GM12892 (cell line): ENCODE measurements at places on chromosomes 13 and 19.
A peak's percentile ranks its signal among the peaks of the same experiment; 100 is the strongest.

- no peak for DNase-seq
These were observed 107.0 kb upstream of the GPR12 start for GRCh38 chr13:26867451-26868091.

DNA sequence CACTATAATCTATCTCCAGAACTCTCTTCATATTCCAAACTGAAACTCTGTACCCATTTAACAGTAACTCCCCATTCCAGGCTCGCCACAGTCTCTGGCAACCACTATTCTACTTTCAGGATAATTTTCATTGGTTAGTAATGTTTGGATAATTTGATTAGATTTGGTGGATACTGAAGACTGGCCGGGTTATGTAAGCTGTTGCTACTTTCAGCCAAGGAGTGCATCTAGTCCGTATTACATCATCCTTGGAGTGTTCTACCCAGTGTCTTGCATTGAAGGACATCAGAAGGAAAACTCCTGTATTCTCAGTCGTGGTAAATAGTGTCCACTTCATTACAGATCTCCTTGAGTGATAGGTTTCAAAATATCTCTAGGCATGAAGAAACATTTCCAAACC lies 60.5 kb downstream of the PCCA start:
- DNase-seq: no peak

- no peak for DNase-seq
These were observed 31.8 kb upstream of the CBY2 start for GRCh38 chr13:45670189-45670885.

- no peak for DNase-seq
These were observed 10.8 kb downstream of the LSM4 start for GRCh38 chr19:18312092-18312534.

- no peak for DNase-seq
These were observed 22.6 kb downstream of the KLF5 start for GRCh38 chr13:73081256-73081915.

GRCh38 chr19:50476907-50477238 lies 225 bp upstream of the GARIN5A start:
- no peak for DNase-seq

- DNase-seq: peak; percentile 53
These were observed 44.3 kb downstream of the BBC3 start for GRCh38 chr19:47186446-47187334.

DNA sequence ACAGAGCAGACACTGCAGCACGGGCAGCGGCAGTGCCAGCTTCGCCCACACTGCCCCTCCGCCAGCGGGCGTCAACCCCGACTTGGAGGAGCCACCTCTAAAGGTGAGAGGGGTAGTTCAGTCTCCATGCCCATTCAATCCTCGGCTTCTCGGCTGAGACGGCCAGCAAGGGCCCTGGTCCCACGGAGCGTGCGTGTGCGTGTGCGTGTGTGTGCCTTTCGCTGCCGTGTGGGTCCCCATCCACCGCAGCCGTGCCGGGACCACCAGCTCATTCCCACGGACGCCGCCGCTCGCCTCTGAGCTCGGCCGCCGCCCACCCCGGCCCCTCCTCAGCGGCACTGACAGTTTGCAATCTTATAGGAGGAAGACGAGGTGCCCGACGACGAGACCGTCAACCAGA lies 55.5 kb upstream of the LDLR start:
- no peak for DNase-seq

DNA sequence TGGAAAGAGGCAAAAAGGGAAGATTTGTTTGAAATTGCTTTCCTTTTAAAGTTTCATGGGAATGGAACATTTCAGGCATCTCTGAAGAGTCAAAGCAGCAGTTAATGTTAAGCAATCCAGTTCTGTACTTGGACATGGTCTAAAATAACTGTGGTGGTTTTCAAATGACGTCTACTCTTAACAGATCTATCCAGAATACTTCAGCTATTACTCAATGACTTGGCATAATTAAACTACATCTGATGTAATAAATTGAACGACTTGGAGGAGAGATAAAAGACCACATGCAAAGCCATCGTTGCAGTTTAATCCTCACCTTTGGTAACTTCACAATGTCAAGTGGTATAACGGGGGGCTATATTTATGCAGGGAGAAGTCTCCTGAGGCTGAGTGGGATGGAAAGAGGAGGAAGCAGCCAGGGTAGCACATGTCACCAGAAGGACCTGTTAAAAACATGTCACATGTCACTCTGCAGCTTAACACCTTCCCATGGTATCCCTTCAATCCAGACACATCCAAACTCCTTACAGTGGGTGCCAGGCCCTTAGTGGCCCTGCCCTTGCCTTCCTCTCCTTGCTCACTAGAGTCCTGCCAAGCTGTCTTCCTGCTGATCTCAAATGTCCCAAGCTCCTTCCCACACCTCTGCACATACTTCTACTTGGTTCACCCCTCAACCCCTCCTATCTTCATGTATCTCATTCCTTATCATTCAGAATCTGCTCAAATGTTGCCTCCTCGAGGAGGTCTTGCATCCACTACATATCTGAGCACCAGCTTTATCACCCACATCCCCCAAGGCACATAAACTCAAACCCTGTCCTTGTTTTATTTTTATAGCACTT lies 327.8 kb downstream of the SUCLA2 start:
- no peak for DNase-seq

DNA sequence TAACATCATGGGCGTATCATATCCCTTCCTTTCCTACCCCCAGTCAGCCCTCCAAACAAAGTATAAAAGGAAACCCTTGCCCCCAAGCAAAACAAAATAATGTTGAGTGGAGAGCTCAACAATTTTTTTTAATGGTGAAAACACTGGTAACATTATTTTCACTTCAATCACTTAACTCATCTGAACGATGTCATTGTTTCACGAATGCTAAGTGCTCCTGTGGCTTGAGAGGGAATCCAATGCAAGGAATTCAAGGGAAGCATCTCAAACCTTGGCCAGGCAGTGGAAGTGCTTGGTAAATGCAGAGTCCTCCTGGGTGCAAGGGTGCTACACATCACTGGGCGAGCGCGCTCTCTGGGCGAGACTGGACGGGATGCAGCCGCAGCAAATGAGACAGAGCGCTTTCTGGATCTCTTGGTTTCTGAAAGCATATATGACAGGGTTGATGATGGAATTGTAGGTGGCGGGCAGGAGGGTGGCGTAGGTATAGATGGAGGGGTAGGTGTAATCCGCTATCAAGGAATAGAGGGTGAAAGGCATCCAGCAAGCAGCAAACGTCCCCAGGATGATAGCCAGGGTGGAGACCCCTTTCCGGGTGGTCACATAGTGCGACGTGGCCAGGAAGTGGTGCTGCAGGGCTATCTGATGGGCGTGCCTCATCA lies 2.0 kb downstream of the GPR12 start:
- DNase-seq: no peak

DNA sequence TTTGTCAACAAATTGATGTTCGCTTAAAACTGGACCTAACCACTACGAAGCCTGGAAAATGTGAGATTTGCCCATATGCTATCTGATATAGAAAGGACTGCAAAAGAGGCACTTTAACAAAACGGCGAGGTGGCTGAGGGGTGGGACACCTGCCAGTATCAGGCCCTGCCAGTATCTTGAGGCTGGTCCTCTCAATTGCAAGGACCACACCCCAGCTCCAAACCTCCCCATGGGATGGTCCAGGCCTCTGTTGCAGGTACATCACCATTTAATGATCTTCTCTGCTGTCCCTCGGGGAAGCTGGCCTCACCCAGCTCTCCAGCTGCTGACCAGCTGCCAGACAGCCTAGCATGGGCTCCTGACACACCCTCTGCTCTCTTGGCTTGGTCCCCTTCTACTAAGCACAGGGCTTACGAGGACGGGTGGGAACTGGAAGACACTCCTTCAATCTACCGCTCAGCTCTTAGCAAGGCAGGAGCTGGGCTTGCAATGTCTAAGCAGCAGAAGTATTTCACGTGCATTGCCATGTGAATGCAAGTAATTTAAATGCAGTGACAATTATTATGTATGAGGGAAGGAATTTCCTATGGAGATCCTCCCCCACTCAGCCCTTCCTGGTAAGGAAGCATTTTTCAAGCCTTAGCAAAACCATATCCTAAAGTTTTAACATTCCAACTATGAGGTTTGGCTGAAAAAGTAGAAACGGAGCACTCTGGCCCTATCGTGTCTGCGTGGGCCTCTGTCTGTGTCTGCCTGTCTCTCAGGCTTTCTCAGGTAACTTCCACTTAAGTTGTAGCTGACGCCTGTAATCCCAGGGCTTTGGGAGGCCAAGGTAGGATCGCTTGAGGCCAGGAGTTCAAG lies 63.9 kb downstream of the LATS2 start:
- DNase-seq: no peak

DNA sequence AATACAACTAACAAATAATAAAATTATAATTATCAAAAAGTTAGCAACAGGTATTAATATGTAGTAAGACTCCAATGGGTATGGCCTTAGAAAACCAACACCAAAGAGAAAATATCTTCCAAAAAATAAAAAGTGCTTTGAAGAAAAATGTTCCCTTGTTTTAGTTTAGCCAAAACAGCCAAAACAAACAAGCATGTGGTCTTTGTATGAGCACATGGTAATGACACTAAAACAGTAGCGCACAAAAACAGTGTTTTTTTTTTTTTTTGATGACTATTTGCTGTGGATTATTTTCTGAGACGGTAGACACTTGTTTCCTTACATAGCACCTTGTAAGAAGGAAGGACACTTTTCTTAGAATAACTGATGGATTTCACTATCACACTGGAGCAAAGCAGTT lies 459.3 kb downstream of the ITGBL1 start:
- DNase-seq: no peak

GRCh38 chr19:31118986-31119385 lies 230.2 kb downstream of the TSHZ3 start:
- DNase-seq: no peak

GRCh38 chr13:78934336-78934735 lies 275.4 kb upstream of the OBI1 start:
- no peak for DNase-seq

- no peak for DNase-seq
These were observed 5.4 kb upstream of the PPP1R37 start for GRCh38 chr19:45087531-45087930.

- no peak for DNase-seq
These were observed 985 bp upstream of the ZNF266 start for GRCh38 chr19:9436358-9436757.

GRCh38 chr19:49862391-49863253 lies 4.8 kb downstream of the PNKP start:
- DNase-seq: no peak

DNA sequence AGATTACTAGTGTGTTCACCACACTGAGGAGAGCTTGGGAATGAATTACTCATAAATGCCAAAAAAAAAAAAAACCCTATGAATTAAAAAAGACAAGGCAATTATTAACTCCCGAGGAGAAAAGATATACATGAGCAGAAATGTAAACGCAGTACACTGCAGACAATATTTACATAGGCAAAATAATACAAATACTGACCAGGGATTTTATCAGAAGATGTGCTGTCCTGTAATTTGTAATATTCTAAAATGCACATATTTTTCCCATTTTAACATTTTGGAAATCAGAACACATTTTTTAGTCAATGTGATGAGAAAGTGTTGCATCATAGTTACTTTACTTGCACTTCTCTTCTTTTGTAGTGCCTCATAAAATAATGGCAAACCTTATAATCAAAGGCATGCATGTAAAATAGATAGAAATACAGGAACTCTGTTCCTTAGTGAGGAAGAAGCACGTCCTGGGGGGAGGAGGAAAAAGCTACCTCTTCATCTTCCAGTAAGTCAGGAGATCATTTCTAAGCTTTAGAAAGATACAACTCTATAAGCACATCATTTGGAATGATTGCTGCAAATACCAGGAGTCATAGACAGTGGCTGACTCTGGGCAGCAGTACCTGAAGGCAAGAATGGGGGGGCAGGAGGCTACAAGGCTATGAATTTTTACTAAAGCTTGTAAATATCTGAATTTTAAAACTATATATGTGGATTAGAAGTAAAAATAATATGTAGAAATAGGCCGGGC lies 46.3 kb upstream of the KATNAL1 start:
- DNase-seq: no peak

DNA sequence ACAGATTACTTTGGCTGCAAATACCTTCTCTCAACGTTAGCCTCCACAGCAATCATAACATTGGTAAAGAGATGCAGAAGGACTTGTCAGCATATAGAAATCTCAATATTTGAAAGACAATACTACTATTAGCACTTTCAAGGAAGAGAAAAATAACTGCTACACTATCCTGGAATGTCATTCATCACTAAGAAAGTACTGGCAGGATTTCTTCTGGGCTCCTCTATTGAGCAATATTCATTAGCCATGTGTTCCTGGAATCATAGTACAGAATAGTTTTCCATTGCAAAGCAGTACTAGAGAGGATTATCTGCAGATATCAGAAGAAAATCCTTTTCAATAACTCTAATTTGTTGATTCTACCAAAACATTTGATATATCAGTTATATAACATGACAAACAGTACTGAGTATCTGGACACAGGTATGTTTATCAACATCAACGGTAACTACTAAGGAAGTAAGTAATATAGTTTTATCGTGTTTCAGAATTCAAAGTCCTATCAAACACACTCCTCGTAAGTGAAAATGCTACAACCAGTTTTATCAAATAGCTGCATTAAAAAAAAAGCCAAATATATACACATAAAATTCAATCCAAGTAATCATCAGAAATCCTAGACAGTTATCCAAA lies 27.3 kb downstream of the INTS6 start:
- no peak for DNase-seq

GRCh38 chr13:30125422-30126073 lies 181.8 kb downstream of the KATNAL1 start:
- DNase-seq: no peak

DNA sequence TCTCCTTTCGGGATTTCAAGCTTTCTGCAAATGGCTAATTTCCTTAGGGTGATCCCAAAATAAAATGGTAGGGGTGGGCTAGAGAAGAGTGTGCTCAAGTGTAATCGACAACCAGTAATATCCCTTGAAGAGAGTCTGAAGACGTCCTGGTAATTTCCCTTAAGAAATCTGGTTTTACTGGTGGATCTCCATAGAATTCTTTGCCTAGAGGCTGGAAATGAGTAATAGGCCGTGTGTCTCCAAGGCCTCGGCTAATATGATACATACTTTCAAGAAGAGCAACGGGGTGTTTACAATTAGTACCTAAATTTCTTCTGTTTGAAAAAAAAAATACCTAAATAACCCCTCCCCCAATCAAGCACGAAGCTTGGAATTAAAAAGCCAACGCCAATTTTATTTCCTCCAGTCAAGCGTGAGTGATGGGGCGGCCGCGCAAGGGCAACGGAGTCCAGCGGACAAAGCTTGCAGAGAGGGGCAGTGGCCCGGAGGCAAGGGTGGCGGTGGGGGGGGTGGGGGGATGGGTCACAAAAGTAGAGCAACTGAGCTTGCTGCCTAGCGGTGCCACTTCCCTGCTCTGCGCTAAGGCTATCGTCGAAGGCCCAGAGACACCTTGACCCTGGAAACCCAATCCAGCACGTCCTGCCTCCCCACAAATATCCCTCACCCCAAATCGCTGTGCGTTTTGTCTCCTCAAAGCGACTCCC lies 7.8 kb downstream of the SOX21 start:
- no peak for DNase-seq

DNA sequence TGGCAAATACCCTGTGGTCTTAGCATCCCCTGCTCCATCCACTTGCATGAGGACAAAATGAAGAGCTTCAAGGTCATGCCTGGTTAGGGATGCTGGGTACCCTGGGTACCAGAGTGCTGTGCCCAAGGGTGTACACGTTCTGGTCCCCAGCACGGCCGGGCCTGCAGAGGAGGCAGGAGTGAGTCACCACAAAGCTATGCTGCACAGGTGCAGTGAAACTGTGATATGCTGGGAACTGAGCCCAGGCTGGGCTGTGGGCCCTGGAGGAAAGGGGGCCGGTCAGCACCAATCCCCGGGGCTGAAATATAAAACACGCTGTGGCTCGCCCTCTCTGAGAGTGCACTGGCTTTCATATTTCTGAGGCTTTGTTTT lies 95.1 kb downstream of the TSHZ3 start:
- DNase-seq: no peak
